ENCODE measurements at places on chromosomes 13 and 19.
A peak's percentile ranks its signal among the peaks of the same experiment; 100 is the strongest.

GRCh38 chr13:25715760-25716159 is 336.1 kb downstream of the SHISA2 start:
- no peak for DNase-seq

DNA sequence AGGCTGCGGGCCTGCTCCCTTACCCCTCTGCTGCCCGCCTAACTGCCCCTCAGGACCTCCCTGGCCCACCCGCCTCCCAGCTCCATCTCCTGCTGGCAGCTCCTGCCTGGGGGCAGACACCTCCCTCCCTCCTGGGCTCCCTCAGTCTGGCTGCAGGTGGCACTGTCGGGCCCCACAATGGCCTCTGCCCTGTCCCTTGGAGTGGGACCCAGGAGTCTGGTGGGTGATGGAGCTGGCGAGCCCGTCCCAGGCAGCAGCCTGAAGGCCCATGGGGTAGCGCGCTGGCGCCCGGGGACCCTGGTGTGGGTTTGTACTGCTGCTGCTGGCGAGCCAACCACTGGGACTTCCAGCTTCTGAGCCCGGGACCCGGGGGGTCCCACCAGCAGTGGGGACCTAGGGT is 83.6 kb downstream of the KDM4B start:
- no peak for DNase-seq

DNA sequence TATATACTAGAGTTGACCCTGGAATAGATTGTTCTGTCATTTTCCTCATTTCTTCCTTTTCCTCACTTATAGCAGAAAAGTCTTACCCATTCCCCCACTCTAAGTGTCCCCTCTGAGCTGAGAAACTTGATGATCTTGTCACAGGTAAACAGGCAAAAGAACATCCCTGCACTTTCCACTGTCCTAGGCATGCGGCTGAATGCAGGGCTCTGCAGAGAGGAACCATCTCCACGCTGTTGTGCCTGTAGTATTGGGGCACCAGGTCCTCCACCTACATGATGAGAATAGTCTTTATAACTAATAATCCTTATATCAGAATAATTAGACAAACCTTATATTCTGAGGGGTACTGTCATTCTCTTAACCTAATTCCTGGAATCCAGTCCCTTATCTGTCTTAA is 211.3 kb downstream of the RBM26 start:
- DNase-seq: no peak

DNA sequence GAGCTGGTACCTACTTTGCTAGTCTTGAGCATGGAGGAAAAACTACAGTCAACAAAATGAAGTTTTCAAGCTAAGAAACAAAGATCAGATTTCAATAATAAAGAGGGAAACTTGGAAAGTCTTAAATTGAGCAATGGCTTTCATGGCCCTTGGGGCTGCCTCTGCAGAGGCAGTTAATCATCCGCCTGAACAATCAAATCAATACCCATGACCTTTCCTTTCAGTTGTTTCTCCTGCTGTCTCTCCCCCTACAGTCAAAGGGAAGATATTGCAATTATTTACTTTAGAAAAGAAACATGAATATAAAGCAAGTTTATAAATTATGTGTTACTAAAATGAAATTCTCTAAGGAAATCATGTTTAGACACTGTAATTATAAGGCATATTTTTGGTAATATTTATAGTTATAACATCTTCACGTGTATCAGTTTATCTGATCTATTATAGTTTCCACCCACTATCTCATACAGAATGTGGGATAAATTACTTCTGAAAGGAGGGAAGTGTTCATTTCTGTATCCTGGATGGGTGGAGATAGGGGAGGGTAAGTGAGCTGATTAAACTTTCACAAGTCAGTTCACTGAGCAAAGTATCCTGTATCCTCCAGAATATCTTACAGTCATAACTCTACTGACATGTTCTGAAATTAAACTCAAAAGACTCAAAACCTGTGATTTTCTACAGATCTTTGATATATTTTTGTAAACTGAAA is 72.4 kb upstream of the TSC22D1 start:
- DNase-seq: no peak

DNA sequence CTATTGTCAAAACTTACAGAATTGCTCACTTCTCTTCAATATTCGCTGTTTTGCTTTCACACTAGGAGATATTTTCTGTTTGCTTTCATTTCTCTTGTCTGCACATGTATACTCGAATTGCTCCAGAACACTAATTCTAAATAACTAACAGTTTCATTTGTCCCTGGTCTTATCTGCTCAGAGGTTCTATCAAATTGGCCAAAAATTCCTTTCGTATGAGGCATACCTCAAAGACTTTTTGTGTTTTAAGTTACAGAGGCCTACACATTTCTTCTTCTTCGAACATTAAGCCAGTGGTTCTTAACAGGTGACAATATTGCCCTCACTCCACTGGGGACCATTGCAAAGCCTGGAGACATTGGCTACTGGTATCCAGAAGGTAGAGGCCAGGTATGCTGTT is 1314.6 kb downstream of the EFNB2 start:
- no peak for DNase-seq

GRCh38 chr19:54373781-54374631 is 9.3 kb upstream of the LAIR1 start:
- no peak for DNase-seq

DNA sequence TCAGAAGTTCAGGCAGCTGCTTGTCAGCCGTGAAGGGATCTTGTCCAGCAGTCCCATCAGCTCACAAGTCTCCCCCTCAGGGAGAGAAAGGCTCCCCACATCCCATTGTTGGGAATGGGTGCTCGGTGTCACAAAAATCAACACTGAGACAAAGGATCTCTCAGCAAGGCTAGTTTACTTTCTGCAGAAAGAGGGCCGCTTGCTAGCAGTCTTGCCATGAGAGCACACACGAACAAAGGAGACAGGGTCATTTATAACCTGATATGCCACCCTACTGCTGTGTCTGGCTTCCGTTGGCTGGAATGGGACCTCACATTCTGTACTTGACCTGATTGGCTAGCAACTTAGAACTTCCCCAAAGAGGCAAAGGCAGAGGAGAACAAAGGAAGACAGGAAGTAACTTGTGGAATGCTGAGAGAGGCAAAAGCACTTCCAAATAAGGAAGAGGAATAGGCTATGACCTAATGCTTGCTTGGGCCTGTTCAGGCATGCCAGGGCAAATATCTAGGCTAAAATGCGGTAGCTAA is 8.7 kb upstream of the IGFL3 start:
- peak; percentile 97 for DNase-seq

GRCh38 chr13:102091231-102091630 is 310.6 kb downstream of the FGF14 start:
- no peak for DNase-seq

GRCh38 chr13:101473458-101473857 is 21.0 kb downstream of the ITGBL1 start:
- peak; percentile 47 for DNase-seq

- no peak for DNase-seq
Observed at GRCh38 chr13:62130062-62130970, 714.7 kb upstream of the PCDH20 start.

DNA sequence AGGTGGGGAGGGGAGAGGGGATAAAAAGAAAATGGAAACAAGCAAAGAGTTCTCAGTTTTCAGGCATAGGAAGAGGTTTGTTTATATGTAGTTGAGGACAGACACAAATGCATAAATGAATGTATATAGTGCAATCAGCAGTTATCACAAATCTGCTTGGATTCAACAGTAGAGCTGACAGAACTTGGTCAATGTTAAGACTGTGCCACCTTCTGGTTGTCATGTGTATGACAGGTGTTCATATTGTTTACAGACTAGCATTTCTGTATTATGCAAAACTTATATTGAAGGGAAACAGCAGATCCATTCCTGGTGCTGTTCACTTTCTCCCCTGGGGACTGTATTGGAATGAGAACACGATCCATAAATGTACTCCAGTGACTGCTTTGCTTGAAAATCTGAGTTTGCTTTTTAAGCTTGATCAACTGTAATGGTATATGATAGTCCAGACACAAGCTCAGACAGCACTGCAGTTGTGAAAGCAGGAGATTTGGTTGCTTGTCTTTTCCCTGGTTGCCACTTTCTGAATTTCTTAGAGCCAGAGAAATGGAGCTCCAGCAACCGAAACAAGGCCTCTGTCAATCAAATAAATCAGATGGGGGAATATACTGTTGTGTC is 319.5 kb upstream of the OBI1 start:
- peak; percentile 7 for DNase-seq

DNA sequence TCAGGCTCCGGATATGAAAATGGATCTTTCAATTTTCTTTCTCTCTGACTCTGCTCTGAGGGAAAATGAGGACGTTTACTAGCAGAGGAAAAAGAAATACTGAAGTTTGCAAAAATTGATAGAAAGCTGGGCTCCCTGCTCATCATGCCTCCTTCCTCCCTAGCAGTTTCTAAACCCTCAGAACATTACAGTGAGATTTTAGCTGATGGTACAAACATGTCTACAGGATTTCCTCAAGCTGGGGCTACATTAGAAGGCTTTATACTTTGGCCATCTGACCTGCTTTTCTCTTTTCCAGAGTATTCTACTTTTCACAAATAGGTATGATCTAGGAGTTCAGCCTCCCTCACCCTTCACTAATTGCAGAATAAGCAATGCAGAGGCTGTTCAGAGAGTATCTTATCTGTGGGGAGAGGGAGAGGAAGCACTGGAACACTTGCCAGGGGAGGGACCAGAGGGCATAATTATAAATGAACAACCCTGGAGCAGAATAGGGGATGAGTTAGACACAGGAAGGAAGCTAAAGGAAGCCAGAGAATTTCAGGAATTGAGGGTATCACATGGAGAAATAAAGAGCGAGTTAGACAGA is 30.0 kb downstream of the CEACAM1 start:
- DNase-seq: no peak

DNA sequence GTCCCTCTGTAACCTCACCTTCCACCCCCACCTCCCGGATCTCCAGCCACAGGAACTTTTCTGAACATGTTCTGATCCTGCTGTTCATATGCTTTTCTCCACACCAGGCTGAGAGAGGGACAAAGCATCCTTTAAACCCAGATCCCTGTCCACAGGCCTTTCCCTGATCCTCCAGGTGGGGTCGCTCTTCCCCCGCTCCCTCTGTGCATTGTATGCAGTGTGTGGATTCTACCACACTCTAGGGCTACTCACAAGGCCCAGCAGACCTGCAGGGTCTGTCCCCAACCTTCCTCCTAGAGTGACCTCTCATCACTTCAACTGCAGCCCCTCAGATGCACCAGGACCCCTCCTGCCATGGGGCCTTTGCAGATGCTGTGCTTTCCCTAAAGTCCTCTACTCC is 1200.6 kb downstream of the UQCRFS1 start:
- DNase-seq: no peak

GRCh38 chr13:34478376-34478775 is 463.7 kb upstream of the NBEA start:
- no peak for DNase-seq

DNA sequence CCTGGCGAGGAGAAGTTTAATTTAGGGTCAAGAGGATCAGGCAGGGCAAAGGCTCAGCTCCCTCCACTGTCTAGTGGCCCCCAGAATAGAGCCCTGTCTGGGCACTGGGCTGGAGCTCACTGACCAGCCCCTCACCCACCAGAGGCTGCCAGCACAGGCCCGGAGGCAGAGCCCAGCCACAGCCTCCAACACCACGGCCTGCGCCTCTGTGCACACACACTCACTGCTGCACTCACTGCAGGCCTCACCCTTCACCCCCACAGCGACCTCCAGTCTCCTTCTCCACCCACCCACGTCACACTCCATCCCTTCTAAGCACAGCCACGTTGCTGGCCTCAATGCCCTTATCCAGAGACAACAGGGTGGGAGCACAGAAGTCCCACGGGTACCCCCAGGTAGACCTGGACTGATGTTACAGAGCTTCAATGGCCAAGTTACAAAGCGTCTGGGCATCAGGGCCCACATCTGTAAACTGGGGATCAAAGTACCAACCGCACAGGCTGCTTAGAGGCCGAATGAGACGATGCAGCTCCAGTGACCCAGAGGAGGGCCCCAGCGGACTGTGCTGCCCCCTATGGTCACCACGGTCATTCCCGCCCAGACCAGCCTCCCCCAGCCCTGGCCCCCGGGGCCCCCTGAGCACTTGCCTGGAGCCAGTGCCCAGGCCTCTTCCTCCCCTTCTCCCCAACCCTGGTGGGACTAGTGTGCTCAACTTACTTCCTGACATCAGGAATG is 4.5 kb upstream of the PRKD2 start:
- DNase-seq: no peak

GRCh38 chr19:43721469-43722048 is 5.7 kb downstream of the IRGC start:
- DNase-seq: no peak

DNA sequence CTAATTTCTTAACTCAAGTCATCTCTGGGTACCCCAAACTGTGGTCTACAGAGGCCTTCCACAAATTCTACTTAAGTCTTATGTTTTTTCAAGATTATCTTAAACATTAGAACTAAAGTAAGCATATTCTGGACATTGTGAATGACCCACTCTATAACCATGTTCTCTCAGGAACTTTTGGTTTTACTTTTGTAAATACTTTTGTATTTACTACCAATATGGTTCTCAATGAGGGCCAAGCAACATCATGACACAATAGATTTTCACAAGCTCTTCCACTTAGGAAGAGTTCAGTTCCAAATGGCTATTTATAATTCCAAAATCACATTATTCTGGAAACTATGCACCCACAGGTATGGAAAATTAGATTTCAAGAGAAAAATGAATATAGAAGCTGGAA is 10.8 kb downstream of the DIAPH3 start:
- no peak for DNase-seq

DNA sequence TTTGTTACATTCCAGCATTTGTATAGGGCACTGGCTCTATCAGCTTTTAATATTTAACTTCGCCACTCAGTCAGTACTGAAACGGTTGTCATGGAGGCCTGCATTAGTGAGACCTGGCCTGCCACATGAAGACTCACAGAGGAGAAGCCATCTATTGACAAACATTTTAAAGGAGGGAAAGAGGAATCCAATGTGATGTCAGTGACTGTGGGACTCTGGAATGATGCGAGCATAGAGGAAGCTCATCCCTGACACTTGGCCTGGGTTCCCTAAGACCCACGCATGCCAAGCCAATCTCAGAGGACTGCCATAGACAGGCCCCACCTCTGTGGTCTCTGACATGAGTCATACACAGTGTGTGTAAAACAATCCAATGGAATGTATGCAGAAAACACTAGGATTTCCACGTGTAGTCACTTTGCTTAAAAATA is 7.9 kb upstream of the DPY19L3 start:
- no peak for DNase-seq

DNA sequence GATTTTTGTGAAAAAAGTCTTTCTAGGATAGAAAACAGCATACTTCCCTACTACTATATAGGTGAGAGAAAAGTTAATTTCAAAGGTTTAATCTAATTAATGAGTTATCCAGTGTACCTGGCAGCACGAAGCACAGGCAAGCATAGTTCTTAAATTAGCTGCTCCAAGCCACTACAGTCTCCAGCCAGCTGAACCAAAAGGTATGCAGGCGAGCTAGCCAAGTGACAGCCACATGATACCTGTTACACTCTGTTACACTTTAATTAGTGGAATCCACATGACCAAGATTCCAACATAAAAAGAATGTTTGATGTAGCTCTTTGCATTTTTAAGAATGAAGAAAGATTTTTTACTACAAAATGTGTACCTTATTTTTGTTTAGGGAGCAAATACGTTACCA is 15.5 kb downstream of the SLC25A30 start:
- DNase-seq: no peak
